ENCODE measurements at places on chromosomes 6 and 20.

- DNase-seq = peak; percentile 27
These were observed 31.2 kb downstream of the RREB1 start for GRCh38 chr6:7138921-7139358.

DNA sequence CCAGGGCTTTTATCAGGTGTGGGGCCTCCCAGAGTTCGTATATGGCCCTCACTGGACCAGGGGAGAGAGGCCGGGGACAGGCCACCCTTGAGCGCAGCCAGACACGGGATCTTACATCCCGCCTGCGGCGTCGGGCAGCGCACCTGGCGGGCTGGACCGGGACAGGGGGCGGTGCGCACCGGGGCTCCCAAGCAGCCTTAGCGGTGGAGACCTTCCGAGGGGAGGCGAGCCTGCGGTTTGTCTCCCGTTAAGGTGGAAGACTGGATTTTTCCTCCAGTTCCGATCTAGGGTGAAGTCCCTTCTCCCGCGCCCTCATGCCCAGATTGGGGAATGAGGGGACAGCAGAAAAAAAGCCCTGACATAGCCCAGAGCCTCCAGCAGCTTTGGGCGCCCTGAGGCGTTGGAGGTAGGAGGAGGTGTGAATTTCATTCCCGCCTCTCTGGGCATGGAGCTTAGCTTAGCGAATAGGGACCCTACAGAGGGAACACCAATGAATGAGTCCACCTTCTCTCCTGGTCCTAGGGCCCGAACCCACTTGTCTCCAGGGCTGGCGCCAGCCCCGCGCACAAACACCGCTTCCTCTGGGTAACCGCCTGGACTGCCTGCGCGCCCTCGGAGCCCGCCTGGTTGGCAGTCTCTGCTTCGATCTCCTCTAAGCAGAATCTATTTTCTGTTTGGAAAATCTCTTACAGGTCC is 6.7 kb upstream of the LAMP5 start:
- no peak for DNase-seq

- DNase-seq = no peak
These were observed 393.0 kb downstream of the PAX1 start for GRCh38 chr20:22098511-22098910.

GRCh38 chr6:150142097-150142669 is 661 bp upstream of the PPP1R14C start:
- DNase-seq = no peak

DNA sequence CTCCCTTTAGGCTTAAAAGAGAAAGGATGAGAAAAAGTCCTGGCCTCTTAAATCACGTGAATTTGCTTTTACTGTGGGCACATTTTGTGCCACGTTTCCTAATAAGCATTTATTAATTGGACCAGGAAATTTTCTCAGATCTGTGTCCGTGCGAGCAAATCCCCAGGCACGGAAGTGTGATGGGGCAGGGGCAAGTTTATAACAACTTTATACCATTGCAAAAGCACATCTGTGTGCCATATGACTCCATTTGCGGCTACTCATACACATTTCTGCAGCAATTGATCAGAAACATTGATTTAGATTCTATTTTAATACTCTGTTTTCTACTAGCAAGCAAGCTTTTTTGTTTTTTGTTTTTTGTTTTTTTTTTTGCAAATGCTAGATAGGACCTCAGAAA is 373.2 kb downstream of the TAF4 start:
- no peak for DNase-seq
